ENCODE measurements at places on chromosomes 13 and 19.

DNA sequence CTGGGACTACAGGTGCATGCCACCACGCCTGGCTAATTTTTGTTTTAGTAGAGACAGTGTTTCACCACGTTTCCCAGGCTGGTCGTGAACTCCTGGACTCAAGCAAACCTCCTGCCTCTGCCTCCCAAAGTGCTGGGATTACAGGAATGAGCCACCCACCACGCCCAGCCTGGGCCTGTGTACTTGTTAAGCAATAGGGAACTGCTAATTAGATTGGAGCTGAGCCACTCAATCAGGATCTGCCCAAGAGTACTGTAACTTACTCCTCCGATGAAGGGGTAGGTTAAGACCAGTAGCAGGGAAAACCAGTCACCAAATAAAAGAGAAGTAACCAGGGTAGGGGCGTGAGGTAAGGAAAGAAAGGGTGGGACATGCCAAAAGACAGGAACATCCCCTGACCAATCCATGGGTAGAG lies 2.3 kb downstream of the DDX39A start:
- no peak for DNase-seq

- no peak for DNase-seq
Observed at GRCh38 chr13:98648686-98649085, 71.8 kb upstream of the STK24 start.

GRCh38 chr13:111201304-111201940 lies 86.3 kb downstream of the ARHGEF7 start:
- DNase-seq = no peak

GRCh38 chr13:108595436-108596274 lies 33.8 kb upstream of the MYO16 start:
- DNase-seq = no peak

GRCh38 chr13:82344867-82345266 lies 1537.4 kb downstream of the SLITRK1 start:
- DNase-seq = no peak

DNA sequence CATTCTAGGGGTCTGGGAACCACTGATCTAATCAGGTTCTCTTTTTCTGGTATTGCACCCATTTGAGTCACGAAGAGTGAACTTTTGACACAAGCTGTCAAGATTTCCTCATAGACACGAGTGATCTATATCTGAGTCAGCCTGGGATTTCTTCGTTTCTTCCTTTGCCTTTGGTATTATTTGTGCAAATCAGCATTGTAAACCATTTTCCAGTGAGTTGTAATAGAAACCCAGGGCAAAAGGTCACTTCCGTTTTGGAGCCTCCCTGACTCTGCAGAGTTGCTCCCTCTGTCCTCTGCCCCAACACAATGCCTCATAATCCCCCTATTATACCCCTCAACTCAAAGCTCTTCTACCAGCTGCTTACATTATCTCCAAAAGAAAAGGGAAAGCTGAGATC lies 615.1 kb downstream of the EFNB2 start:
- DNase-seq = no peak

DNA sequence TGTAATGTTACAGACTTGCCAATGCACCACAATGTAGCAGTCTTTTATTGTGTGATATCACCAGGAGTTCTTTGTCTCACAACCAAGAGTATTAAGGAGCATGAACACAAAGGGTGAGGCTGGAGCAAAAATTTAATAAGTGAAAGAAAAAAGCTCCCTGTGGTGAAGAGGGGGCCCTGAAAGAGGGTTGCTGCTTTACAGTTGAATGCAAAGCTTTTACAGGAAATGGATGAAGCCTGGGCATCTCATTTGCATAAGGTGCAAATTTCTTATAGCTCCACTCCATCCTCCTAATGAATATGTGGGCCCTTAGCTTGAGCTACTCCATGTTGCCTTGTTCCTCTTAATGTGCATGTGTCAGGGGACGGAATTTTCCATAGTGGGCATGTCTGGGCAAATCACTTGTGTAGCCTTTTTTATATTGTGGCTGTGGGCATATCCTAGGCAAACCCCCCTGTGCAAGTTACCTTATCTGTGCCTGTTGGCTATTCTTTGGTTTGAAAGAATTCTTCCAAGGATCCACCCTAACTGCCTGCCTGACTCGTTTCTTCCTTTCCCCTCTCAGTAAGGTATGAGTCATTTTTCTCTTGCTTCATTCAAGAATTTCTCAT lies 45.3 kb upstream of the TRPC4 start:
- no peak for DNase-seq

- DNase-seq = no peak
Observed at GRCh38 chr13:19283836-19284235, 102.2 kb upstream of the TUBA3C start.

DNA sequence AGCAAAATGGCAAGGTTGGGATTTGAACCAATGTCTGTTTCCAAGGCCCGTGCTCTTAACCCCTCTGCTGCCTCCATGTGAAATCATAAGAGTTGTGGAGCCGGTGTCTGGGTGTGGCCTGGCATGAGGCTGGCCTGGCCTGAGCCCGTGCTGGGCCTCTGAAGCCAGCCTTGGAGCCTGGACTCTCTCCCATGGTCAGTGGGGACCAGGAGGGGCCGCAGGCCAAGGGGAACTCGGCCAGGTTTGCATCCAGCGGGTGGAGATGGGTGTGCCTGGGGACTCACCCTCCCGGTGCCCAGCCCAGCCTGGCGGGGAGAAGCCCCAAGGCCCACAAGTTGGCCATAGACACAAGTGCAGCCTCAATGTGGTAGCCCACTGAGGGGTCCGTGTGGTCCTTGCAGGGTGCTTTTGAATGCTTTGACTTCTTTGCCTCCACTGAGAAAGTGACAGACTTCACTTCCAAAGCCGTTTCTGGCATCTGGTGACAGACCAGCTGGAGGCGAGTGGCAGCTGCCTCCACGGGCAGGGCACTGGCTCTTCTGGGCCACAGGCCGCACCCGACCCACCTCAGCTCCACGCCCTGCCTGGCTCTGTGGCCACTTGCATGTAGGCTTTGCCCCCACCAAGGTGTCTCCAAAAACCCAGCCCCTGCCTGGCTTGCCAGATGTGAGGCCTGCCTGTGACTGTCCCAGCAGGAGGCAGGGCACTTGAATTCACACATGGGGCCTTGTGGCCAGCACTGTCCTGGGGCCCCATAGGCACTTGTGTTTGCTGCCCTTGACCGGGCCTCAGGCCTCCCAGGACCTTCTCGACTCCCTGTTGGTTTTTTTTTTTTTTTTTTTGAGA lies 26.2 kb upstream of the NCCRP1 start:
- no peak for DNase-seq

GRCh38 chr19:29908963-29909944 lies 32.8 kb upstream of the URI1 start:
- no peak for DNase-seq

GRCh38 chr19:14061751-14062557 lies at the start of gene PALM3:
Gene PALM3 (minus strand): TSS chr19:14062076. CDS start chr19:14061980, 96 bp downstream.
- DNase-seq = no peak

DNA sequence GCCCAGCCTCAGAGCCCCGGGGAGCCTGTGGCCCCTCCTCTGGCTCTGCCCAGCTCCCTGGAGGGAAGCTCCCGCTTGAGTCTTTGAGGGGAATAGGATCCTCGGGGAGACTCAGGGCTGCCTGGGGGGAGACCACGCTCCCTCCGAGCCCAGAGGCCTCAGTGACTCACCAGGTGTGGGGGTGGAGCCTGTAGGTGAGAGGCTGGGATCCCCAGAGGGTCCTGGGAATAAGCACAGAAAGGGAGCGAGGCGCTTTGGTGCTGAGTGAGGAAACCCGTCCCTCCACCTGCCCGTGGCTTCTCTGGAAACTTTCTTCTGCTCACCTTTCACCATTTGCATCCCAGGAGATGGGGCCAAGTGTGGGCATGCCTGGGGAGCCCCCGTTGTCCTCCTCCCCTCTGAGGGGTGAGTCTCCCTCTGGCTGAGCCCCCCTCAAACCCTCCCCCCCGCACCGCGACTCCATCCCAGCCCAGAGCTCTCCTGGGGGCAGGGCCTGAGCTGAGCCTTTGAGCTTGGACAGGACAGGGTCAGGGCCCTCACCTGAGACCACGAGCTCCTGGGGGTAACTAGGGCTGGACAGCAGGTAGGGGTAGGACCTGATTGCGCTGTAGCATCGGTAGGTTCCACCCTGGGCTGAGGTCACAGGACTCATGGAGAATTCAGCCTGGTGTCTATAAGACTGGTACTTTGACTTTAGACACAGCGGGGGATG lies 2.7 kb downstream of the LILRB5 start:
- DNase-seq = no peak

- no peak for DNase-seq
Observed at GRCh38 chr13:38255600-38255999, 94.1 kb upstream of the UFM1 start.

Measured in NCI-H774 (cell line).